ENCODE measurements at places on chromosomes 3 and 15.

DNA sequence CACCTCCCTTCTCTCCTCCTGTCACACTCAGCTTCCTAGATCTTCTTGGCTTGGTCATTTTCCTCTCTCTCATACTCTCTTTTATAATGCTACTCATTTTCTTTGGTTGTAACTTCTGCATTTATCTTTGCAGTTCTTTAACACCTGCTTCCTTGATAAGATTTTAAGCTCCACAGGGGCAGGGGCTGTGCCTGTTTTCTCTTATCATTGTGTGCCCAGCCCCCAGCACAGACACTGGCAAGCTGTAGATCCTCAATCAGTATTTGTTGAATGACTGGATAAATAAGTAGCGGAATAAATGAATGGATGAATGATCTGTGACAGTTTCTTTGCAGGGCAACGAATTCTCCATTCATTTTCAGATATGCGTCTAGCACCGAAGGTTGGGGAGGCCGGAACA, 64.3 kb upstream of the MEX3B start:
- no peak for DNase-seq

- no peak for DNase-seq
These were observed 104.1 kb upstream of the LPP start for GRCh38 chr3:188049606-188050530.

GRCh38 chr15:52115598-52116427, 3.2 kb upstream of the BCL2L10 start:
- DNase-seq, result no peak

- no peak for DNase-seq
These were observed 424.6 kb downstream of the ZBTB20 start for GRCh38 chr3:114722530-114722929.
